ENCODE measurements at places on chromosomes 7 and 10.

DNA sequence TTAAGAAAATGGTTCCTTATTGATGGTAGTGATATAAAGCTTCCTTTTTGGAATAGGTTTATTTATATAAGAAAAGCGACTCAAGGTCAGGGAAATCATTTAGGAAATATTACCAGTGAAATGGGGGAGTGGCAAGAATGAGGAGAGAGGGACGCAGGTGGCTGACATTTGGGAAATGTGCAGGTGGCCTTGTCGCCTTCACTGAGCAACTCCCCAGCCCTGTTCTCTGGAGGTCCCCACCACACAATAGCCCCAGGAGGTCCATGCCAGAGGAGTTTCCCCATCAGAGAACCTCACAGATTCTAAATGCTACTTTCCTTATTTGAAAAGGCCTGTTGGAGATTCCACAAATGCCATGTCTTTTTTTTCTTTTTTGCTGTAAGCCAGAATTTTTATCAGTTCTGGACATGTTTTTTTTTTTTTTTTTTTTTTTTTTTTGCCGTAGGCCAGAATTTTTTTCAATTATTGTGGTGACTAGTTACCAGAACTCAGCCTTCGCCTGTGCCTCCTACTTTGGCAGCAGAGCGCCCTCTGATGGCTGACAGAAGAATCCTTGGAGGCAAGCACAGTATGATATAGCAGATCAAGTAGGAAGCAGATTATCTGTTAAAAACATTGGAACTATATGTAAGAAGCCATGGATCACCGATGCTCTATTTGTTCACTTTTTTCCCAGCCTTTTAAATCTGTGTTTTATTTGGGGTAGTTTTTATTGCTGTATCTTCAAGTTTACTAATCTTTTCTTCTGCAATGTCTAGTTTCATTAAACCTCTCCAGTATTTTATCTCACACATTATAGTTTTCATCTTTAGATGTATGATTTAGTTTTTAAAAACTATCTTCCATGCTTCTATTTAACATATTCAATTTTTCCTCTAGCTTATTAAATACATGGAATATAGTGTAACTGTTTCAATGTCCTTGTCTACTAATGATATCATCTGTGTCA is 18.6 kb downstream of the OPALIN start:
- no peak for DNase-seq

DNA sequence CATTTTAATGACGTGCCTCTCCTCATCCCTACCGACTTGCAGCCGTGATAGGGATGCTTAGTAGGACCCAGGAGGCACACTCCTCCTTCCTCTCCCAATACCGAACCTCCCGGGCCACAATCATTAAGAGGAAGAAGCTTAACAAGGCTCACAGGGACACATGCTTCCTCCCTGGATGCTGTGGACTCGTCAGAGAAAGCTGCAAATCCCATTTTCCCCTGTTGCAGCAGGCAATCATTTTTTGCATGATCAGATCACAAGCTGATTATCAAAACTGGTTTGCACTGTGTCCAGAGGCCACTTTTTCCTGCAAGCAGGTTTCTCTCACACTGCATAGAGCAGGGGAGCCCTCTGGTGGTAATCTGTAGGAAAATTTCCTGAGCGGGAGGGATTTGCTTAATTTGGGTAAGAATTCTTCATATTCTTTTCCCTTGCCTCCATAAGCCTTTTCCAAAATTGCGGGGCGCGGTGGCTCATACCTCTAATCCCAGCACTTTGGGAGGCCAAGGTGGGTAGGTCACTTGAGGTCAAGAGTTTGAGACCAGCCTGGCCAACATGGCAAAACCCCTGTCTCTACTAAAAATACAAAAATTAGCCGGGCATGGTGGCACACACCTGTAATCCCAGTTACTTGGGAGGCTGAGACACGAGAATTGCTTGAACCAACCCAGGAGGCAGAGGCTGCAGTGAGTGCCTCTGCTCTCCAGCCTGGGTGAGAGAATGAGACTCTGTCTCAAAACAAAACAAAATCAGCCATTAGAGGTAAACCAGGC is 16.1 kb upstream of the LAMB4 start:
- DNase-seq, result peak; percentile 7

- no peak for DNase-seq
Observed at GRCh38 chr10:43822631-43823580, 174.2 kb upstream of the ZNF32 start.

DNA sequence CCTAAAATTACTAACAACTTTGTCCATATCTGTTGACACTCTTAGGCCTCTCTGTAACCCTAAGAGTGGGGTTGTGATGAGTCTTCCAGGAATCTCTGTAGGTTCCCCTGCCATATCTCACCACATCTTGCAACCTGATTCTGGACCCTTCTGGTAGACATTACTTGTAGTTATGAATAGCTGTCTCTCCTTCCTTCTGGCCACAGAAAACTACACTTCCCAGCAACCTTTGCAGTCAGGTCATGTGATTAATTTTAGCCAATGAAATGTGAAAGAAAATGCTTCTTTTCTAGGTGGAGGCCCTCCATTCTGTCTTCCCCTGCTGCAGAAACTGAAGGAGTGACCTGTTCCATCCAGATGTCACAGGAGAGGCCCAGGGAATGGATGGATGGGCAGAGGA is 147.6 kb upstream of the AOAH start:
- no peak for DNase-seq

All from stimulated activated CD8-positive, alpha-beta memory T cell treated with anti-CD3 and anti-CD28 coated beads, Interleukin-7, amount 100 ng/mL, for 1 hour (primary cell).